ENCODE measurements at places on chromosomes 5 and 9.

DNA sequence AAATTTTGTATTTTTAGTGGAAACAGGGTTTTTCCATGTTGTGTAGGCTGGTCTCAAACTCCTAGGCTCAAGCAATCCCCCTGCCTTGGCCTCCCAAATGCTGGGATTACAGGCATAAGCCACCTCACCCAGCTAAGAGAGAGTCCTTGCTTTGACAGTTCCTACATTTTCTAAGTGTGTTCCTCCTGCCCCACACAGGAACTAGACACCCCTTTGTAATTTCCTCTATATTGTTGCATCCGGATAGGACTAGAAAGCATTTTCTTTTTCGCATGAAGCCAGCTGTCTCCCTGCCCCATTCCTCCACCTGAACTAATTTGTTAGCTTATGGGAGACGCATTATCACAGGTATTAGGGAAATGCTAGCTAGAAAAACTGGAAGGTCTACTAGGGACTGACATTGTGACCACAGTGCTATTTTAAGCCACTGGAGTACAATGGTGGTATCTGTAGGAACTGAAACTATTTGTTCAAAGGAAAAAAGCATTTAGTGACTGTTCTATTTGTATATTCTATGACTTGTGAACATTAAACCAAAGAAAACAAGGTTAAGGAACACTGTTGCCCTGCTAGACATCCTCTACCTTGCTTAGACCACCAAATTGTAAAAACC is 214.1 kb downstream of the SMARCA2 start:
- DNase-seq, result no peak

GRCh38 chr5:132095424-132095972 is 21.9 kb downstream of the CSF2 start:
- DNase-seq, result no peak

GRCh38 chr9:110714314-110714713 is 45.7 kb downstream of the MUSK start:
- DNase-seq, result no peak

- DNase-seq, result no peak
Observed at GRCh38 chr9:81661339-81661738, 28.0 kb downstream of the TLE1 start.

GRCh38 chr5:135644816-135645215 is 66.0 kb upstream of the CXCL14 start:
- DNase-seq, result no peak

- DNase-seq, result no peak
Observed at GRCh38 chr9:78023003-78023741, 8.4 kb downstream of the GNAQ start.

GRCh38 chr5:81530919-81531318 is 137.0 kb upstream of the ACOT12 start:
- no peak for DNase-seq

DNA sequence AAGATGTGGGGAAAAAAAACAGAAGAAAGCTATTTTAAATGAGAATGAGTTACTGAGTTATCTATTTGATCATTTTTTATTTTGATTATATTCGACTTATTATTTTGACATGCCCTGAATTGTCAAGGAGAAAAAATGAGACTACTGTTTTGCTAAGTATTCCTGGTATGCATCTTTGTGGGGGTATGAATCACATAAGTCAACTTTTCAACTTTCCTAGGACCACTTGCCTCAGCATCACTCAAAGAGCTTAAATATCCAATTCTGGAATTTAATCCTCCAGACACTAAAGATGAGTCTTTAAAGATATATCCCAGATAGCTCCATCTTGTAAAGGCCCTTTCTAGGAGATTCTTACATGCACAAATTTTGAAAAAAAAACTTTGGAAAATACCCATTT is 17.4 kb upstream of the SPDL1 start:
- no peak for DNase-seq

DNA sequence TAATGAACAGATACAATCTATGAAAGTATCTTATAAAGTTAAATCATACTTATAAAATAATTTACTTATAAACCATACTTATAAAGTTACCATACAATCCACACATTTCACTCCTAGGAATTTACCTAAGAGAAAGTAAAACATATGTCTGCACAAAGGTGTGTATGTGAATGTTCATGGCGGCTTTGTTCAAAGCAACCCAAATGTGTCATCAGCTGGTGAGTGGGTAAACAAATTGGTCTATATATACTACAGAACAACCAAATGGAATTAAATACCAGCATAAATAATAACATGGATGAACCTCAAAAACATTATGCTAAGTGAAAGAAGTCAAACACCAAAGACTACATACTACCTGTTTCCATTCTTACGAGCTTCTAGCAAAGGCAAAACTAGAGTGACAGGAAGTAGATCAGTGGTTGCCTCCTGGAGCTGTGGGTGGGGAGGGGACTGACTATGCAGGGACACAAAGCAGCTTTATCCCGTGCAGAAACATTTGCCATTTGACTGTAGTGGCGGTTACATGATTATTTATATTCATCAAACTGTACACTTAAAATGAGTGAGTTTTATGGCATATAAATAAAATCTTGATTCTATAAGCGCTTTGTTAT is 10.6 kb downstream of the TRAF1 start:
- DNase-seq, result no peak

- no peak for DNase-seq
Observed at GRCh38 chr5:5374009-5374715, 48.3 kb upstream of the ICE1 start.

DNA sequence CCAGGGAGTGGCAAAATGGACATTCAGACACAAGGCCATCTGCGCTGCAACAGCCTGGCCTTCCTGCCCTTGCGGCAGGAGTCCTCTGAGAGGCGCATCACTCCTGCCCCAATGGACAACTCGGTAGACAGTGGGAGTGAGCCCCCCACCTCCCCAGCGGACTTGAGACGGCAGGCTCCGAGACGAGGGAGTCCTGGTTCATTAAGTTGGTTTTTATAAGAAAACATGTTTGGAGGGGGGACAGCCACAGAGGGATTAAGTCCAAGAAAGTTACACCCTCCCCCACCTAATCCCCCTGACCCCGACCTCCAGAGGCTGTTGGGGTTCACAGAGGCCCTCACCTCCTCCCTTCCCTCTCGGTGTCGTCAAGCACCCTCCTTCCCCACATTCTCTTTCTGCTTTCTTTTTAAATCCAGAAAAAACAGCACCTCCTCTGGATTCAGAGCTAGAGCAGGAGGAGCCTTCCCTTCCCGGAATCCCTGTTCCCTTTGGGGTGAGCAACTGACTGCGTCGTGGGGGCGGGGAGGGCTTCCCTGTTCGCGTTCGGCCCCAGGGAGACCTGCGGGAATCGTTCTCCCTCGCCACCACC is 1.8 kb upstream of the EGR1 start:
- DNase-seq, result no peak

DNA sequence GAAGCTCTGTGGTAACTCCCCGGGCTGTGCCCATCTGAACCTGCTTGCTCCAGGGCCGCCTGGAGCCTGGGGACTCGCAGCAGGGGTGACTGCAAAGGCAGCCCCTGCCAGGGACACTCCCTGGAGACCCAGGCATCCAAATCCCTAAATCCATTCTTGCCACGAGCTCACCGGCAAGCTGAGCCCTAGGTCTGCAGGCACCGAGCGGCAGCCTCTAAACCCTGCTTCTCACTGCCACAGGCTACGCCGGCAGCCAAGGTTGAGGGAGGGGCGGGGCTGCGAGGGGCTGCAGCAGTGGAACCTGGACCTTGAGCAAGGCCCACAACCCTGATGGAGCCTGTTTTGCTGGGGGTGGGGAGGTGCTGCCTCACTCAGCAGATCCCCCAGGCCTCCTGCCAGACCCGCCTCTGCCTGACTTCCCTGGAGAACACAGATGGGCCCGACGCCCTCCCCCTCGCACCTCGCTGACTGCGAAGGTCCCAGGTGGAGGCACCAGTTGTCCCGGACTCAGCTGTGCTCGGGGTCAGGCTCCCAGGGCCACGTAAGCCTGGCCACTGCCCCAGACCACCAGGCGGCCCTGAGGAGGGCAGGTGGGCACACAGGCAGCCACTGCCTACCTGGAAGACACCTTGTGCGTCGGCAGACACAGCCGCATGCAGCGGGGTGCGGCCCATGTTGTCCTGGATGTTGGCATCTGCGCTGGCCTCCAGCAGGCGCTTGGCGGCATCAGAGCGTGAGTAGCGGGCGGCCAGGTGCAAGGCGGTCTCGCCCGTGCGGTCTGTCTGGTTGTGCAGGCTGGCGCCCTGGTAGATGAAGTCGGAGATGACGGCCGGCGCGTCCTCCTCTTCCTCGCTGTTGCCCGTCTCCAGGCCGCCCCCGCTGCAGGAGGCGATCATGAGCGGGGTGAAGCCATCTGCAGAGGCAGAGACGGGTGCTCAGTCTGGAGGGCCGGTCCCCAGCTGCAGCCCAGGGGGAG is 17.4 kb upstream of the SEC16A start:
- no peak for DNase-seq

GRCh38 chr9:6498982-6499381 is 86.0 kb downstream of the UHRF2 start:
- no peak for DNase-seq

DNA sequence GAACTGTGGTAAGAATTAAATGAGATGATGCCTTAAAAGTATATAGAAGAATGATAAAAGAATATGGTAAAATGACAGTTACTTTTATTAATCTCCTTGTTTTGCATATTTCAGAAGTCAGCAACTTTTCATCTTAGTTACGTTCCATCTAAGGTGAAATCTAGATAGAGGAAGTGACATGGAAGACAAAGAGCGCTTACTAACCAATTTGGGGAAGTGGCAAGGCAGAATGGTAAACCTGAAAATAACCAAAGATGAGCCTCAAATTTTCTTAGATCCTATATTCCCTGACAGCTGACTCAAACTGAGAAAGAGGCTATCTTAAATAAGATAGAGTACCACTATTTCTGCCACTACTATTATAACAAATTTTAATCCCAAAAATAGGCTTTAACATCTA is 52.5 kb downstream of the FGF10 start:
- DNase-seq, result no peak

GRCh38 chr9:125752070-125752628 is 5.0 kb downstream of the PBX3 start:
- no peak for DNase-seq

Measured in stimulated activated CD4-positive, alpha-beta T cell treated with anti-CD3 and anti-CD28 coated beads, Interleukin-1b, Interleukin-23, amount 100 ng/mL, for 1 hour (primary cell).